Umbilical cord (tissue), 2 donors: ENCODE measurements at places on chromosomes 12 and 14. TPM values are rescaled to one million over a fixed set of nuclear protein-coding genes. Genes with fewer than 3 reads are reported as not detected.

DNA sequence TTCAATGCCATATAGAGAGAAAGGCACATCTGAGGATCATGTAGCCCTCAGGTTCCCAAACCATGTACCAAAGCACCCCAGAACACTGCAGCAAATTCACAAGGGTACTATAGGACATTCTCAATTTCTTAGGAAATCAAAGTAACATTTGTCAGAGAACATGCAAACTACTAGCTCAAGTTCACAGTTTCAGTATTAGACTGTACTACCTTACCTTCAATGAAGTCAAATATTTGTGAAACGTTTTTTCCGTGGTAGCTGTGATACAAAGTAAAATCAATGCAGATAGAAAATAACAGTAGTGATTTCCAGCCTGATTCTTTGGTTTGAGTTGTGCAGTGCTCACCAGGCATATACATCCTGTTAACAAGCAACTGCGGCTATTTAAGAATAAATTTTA lies 197.1 kb downstream of the MED13L start:
- no peak for DNase-seq

- DNase-seq = no peak
Measured at GRCh38 chr14:70893858-70894291, 13.4 kb upstream of the PCNX1 start.

DNA sequence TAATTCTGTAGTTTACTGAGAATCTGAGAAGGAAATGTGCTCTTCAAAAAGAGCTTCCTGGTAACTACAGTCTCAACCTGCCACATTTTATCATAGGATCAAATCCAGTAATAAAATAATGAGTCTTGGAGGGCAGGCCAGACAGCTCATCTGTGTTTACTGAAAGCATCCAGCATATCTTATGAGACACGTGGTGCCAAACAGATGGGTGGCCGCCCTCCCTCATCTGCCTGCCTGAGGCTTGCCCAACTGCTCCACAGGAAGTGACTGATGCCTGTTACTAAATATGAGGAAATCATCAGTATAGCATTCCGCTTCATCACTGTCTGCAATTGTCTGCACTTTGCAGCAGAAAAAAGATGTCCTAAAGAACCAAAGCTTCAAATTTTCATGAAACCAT lies 13.5 kb downstream of the DHRS7 start:
- DNase-seq = peak; percentile 45

DNA sequence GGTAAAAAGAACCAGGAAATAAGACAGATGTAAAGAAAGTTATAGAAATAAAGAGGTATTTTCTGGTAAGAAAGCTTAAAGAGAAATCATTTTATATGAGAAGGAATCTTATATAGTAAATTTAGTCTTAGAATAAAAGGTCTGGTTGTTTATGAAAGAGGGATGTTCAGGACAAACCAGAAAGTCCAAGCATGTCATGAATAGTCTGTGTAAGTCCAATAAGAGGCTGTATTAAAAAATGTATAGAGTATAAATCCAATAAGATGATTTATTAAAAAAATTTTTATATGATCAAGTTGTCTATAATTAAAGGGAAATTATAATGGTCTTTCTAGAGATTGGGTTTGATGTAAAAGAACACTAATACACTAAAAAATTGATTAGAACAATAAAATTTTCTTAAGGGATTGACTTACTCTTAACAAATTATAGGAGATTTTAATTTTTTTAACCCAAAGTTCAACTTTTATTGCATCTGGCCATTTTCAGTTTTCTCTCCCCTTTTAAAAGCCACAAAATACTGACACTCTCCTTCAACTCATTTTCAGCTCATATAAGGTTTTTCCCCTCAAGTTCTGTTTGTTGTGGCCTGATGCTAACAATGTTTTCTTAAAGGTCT lies 35.1 kb downstream of the ST8SIA1 start:
- no peak for DNase-seq

Gene CCDC198
- 2.2 TPM for total RNA-seq

DNA sequence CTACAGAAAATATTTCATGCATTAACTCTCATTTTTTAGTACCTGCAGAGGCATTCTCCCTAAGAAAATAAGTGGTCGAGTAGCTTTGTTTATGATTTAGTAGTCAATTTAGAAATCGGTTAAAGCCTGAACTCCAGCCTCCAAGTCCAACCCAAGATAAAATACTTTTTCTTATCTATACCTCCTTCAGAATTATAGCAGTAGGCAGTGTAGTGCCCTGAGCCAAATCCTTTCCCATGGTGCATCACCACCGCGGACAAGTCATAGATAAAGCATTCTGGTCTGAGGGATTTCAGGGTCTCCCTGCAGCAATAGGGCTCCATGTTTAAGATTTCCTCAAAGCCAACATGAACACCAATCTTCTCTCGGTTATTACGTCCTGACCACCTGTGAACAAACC lies 30.5 kb downstream of the USP44 start:
- no peak for DNase-seq

Gene DCAF11
- 37.3 TPM for total RNA-seq

Gene TMEM63C
- 3.4 TPM for total RNA-seq

DNA sequence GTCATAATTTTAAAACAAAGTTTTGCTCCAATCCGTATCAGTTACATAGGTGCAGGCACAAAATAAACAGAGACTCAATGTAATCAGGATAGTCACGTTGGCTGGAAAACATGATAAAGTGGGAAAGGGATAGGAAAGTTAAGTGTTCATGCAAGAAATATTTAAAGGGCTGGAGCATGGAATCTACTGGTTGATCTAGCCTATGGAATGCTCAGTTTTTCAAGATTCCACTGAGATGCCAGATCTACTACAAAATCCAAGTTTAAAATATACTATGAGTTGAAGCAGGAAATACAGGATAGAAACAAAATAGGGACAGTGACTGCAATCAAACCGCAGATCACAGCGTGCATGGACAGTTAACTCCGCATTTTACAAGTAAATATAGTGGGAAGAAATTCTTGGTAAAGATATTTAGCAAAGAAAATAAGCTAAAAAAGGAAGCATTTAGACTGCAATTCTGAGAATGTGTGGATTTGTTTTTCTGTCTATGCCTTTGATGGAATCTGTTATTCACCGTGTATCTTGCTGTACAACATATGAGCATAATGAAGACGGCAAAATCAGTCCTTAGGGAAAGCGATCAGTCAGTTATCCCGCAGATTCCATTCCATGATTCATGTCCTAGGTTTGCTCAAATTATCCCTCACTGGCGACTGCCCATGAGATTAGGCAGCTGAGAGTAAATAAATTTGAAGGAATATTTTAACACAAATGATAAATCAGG lies 1044.3 kb downstream of the FLRT2 start:
- peak; percentile 36 for DNase-seq

Gene TPPP2
- not detected for total RNA-seq

Gene RAD52
- total RNA-seq = 12.8 TPM

GRCh38 chr12:108729612-108730364 lies 1.5 kb downstream of the CORO1C start:
- DNase-seq = no peak

- peak; percentile 32 for DNase-seq
Measured at GRCh38 chr14:49766839-49767238, 1.1 kb upstream of the KLHDC2 start.

DNA sequence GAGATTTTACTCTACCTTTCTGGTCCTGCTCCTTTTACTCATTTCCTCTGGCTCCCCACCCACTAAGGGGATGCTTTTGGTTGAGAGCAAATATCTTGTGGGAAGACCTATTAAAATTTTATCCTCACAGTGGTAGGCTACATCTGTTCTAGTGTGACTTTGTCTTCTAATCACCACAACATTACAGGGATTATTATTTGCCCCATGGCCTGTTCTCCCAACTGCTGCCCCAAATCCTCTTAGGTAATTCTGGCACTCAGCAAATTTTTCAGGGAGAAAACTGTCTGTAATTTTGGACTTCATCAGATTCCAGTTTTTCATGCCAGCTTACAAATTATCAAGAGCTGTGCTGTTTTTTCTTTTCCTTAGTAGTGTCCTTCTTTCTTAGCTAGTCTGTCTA lies 172.3 kb downstream of the GPHN start:
- no peak for DNase-seq

- DNase-seq = peak; percentile 4
Measured at GRCh38 chr12:81668475-81668874, 90.7 kb downstream of the PPFIA2 start.

DNA sequence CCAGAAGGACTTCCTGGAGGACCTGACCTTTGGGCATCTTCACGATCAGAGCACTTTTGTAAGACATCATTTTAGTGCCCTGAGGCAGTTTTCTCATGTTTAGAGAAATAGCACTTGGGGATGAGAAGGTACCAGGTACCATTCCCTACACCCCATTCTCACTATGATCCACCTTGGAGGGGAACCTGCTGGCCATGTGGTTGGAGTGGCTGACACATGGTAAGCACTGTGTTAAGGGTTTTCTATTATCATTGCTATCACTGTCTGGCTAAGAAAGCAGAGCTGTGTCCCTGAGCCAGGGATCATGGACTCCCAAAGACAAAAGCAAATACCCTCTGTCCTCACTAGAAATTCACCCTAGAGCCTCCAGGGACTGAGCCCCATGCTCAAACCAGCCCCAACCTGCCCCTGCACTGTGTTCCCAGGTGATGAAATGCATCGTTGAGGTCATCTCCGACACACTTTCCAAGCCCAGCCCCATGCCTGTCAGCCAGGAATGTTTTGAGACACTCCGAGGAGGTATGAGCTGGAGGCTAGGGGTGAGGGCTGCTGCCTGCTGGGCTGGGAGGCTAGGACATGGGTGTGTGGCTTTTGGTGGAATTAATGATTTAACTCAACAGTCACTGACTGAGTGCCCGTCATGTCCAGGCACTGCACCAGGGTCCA lies 3.4 kb downstream of the CHGA start:
- DNase-seq = peak; percentile 17

Gene RBP5
- 3.9 TPM for total RNA-seq

DNA sequence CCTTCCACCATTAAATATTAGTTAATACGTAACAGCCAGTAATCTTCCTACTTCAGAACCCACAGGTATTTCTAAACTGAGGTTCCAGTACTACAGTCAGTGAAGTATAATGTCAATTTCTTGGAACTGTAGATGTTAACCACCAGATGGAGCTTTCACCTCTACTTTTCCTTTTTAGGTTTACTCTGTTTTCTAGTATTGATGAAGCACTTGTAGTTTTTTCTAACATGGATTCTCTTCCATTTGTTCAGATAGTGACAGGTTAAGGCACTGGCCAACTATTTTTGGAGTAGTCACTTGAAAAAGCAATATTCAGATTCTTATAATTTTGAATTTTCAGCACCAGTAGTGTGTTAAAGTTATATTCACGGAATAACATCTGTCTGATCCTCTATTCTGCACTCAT lies 4.6 kb upstream of the SEC23A start:
- peak; percentile 30 for DNase-seq

Gene EIF2S1
- total RNA-seq = 82.8 TPM

GRCh38 chr12:125161712-125162022 lies 96.4 kb downstream of the AACS start:
- no peak for DNase-seq

Gene TAMALIN
- 2.6 TPM for total RNA-seq

DNA sequence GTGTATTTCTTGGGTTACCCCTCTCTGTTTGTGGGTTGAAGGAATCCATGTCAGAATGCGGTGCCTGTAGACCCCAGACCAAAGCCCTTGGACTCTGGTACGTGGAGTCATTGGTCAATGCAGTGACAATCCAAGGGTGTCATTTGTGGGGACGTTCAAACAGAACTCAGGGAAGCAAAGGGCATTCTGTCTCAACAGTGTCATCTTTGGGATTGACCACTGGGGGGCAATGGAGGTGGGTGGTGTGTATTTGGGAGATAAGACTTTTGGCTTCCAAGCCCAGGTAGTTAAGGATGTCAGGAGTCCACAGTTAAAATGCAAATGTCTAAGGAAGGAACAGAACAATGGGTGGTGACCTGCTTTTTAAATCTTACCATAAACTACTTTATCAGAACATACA lies 54.6 kb upstream of the CCDC175 start:
- no peak for DNase-seq

Gene LRCOL1
- not detected for total RNA-seq

DNA sequence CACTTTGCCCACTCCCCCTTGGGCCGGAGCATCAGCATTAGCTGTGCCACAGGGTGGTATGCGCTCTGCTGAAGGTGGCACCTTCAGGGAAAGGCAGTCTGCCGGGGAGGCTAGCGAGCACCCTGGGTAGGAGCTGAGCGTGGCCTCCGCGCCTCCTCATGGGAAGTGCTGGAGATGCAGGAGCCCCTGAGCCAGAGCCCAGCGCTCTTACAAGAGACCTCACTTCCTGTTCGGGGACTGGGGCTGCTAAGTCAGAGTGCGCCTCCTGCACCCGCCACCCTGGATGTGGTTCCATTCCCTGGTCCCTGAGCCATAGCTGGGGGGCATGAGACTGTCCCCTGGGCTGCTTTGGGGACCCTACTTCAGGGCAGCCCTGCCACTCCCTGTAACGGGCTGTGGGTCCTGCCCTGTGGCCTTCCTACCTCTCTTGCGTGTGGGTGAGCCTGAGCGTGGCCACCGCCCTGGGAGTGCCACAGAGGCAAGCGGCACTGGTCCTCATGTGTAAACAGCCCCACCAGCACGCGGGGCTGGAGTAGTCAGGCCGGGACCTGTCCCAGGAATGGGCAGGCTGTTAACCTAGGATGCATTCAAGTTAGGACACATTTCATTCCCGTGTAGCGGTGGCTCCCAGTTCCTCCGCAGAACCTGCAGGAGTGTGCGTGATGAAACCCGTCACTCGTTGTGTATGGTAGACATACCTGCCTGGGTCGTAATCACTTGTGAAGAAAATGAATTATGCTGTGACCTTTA lies 19.4 kb downstream of the COA8 start:
- DNase-seq = peak; percentile 42

GRCh38 chr14:75851574-75851866 lies 130.3 kb downstream of the TGFB3 start:
- DNase-seq = no peak

DNA sequence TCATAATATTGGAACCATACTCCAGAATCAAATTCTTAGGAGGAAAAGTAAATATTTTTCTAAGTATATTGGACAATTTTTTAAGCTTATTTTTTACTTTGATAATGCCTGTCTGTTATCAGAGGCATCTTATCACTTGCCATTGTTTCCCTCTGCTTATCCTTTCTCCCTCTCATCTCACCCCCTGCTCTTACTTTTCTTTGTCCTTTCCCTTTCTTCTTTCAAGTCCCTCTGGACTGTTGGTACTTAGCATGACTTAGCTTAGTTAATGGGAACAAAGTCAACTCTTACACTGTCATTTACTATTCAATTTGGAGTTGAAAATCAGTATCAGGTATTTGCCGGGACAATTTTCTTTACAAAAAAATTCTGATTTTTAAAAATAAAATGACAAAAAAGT lies 45.2 kb downstream of the ABCD2 start:
- no peak for DNase-seq

DNA sequence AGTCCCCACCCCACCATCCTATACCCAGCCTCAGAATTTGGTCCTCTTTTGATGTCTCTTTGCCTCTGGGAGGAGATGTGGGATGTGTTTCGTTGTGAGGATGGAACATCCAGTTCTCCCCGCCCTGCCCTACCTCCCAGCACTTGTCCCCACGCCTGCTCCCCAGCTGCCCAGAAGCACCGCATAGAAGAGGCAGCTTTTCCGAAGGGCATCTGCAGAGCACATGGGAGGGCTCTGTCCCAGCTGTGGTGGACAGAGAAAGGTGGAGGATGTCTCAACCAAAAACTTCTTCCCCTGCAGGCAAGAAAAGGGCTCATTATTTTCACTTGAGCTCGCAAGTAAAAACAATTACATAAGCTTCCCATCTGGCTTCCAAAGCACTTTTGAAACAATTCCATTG lies 302.6 kb downstream of the PCNX1 start:
- no peak for DNase-seq
